IMR-90 (cell line): ENCODE measurements at places on chromosomes 1 and 21. TPM values are rescaled to one million over a fixed set of nuclear protein-coding genes. Genes with fewer than 3 reads are reported as not detected.

The RNF2 gene
- total RNA-seq: 39.7 and 48.8 TPM in 2 replicates

The CHIA gene
- total RNA-seq: not detected in 2 replicates

The SPRR5 gene
- total RNA-seq: not detected in 2 replicates

The ATP5IF1 gene
- total RNA-seq: 33.7 and 120 TPM in 2 replicates

The BACH1 gene
- total RNA-seq: 108 and 132 TPM in 2 replicates

The TMEM54 gene
- total RNA-seq: 25.5 and 33.1 TPM in 2 replicates

The OR2T33 gene
- total RNA-seq: not detected in 2 replicates

The TLCD4 gene
- total RNA-seq: 0.36 and 0.83 TPM in 2 replicates

The AMY1C gene
- total RNA-seq: not detected in 2 replicates

The BTG2 gene
- total RNA-seq: 8.4 and 10.3 TPM in 2 replicates

The CELA2A gene
- not detected in 2 replicates for total RNA-seq

The ARMH1 gene
- 0.28 and 0.36 TPM in 2 replicates for total RNA-seq

The TSEN15 gene
- total RNA-seq: 45.0 and 80.3 TPM in 2 replicates

The CAPN8 gene
- not detected in 2 replicates for total RNA-seq

The AUNIP gene
- total RNA-seq: 3.9 and 5.0 TPM in 2 replicates
